ENCODE measurements at places on chromosomes 3 and 15.
A peak's percentile ranks its signal among the peaks of the same experiment; 100 is the strongest.

GRCh38 chr15:46366360-46367007 is 731.7 kb downstream of the SQOR start:
- no peak overlapping the region for H3K4me3 ChIP-seq
- no peaks in the 10 kb centered on the region for H3K4me1 ChIP-seq
- DNase-seq = no peak
- no peaks in the 10 kb centered on the region for H3K36me3 ChIP-seq
- H3K27ac ChIP-seq = no peak overlapping the region
- no peaks in the 10 kb centered on the region for H3K27me3 ChIP-seq

DNA sequence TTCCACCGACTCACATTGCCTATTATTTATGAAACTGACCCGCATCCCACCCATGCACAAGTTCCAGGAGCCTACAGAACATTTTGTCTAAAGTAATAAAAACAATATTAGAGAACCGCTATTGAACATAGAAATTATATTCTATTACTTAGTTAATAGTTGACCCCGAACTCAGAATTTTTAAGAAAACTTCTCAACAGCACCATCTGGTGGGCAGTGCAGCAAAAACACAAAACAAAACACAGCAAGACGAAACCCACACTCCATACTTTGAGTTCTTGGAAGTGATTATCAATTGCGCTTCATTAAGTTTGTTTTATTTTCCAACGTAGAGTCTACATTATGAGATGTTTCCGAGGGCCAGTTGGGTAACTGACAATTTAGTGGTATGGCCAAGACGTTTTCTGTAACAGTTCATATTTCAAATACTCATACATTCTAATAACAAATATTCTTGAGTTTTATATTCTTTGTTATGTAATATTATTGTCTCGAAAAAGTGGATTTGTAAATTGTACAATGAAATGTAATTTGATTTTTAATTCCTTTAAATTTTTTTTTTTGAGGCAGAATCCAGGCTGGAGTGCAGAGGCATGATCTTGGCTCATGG is 24.0 kb upstream of the C3orf70 start:
- H3K27ac ChIP-seq = no peak overlapping the region
- no peaks in the 10 kb centered on the region for H3K36me3 ChIP-seq
- DNase-seq = peak; percentile 31
- H3K4me3 ChIP-seq = no peak overlapping the region

DNA sequence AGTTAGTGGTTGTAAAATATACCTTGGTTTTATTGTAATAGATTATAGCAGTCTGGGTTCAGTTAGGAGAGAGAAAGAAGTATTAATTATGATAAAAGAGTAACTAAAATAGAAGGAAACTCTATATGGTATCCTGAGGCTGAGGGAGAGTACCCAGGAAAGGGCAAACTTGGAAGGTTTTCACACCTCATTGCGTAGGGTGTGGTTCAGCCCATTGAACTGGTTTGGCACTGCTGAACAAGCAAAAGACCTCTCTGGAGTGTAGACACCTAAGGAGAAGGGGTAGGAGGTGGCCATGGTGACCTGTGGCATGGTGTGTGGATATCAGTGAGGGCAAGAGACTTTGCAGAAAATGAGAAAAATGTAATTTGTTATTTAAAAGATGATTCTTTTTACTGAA is 63.5 kb downstream of the STT3B start:
- peaks cover 23% of the 10 kb centered on the region for H3K36me3 ChIP-seq
- H3K4me3 ChIP-seq = no peak overlapping the region
- H3K27me3 ChIP-seq = no peaks in the 10 kb centered on the region
- DNase-seq = no peak
- H3K4me1 ChIP-seq = peaks cover 3% of the 10 kb centered on the region
- H3K27ac ChIP-seq = no peak overlapping the region

DNA sequence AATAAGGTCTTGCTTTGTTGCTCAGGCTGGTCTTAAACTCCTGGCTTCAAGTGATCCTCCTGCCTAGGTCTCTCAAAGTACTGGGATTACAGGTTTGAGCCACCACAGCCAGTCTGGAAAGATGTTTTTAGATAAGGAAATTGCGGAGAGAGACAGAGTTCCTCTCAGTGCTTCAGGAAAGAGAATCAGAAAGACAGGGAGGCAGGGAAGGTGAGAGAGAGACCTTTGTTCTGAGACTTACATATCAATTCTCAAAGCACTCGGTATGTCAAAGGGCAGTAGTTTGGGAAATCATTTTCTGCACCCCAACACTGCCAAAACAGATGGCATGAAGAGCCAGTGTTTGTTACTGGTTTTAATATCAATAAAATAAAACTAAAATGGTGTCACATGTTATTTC is 13.1 kb upstream of the GCNT3 start:
- H3K27me3 ChIP-seq = no peaks in the 10 kb centered on the region
- H3K4me3 ChIP-seq = no peak overlapping the region
- no peak for DNase-seq
- no peak overlapping the region for H3K27ac ChIP-seq

GRCh38 chr15:63094495-63094931 is 27.1 kb upstream of the LACTB start:
- DNase-seq = no peak
- H3K36me3 ChIP-seq = no peaks in the 10 kb centered on the region

GRCh38 chr15:31405200-31405920 is 78.7 kb downstream of the KLF13 start:
- no peaks in the 10 kb centered on the region for H3K36me3 ChIP-seq
- H3K27me3 ChIP-seq = no peaks in the 10 kb centered on the region
- DNase-seq = peak; percentile 23
- H3K27ac ChIP-seq = peak overlapping the region; percentile 80
- no peak overlapping the region for H3K4me3 ChIP-seq
- H3K4me1 ChIP-seq = peaks cover 16% of the 10 kb centered on the region

DNA sequence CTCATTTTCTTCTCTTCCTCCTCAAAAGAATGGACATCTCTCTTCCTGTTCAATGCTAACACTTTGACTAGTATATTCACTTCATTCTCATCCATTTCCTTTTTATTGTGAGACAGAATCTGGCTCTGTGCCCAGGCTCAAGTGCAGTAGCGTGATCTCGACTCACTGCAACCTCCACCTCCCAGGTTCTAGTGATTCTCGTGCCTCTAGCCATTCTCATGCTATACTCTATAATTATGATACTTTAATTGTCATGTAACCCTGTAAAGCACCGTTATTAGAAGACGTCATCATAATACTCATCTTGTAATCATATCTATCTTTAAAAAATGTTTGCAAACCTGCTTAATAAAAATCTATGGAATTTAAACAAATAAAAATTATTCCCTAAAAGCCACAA is 107.0 kb downstream of the SHOX2 start:
- DNase-seq = no peak
- no peak overlapping the region for H3K27ac ChIP-seq
- H3K36me3 ChIP-seq = no peaks in the 10 kb centered on the region

DNA sequence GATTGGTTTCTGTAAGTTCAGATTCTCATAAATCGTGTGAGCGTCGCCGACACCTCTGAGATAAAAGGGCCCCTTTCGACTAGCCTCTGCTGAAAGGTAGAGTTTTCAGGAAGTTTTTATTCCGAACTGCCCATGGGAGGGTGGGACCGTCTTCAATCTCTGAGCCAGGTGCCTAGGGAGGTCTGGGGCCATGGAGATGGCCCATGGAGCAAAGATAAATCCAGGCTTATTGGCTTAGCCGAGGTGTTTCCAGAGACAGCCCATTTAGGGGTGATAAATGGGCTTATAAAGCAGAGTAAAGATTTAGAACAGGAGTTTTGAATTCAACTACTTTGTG is 442 bp downstream of the QTRT2 start:
- H3K27ac ChIP-seq = peak overlapping the region; percentile 82
- H3K4me1 ChIP-seq = peaks cover 3% of the 10 kb centered on the region

DNA sequence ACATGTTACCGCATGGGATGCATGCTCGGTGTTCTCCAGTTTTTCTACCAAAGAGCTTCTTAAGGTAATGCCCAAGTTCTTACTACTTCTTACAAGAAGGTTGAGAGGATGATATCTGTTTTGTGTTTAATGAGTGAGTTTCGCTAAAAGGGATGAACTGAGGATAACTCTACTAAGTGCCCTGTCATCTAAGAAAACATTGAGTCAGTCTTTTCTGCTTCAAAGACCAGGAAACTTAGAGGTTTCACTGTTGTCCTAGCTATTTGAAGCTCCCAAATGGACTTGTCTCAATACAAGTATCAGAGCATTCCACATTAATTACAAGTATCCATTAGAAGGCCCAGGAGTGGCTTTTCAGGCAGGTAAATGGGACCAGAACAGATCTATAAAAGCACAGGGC is 296.2 kb downstream of the KBTBD8 start:
- H3K27ac ChIP-seq = no peak overlapping the region
- H3K36me3 ChIP-seq = no peaks in the 10 kb centered on the region
- H3K4me1 ChIP-seq = no peaks in the 10 kb centered on the region

- no peaks in the 10 kb centered on the region for H3K4me1 ChIP-seq
- H3K27ac ChIP-seq = no peak overlapping the region
- no peaks in the 10 kb centered on the region for H3K36me3 ChIP-seq
- no peak overlapping the region for H3K4me3 ChIP-seq
Observed at GRCh38 chr15:82789491-82789890, 16.4 kb downstream of the FSD2 start.

DNA sequence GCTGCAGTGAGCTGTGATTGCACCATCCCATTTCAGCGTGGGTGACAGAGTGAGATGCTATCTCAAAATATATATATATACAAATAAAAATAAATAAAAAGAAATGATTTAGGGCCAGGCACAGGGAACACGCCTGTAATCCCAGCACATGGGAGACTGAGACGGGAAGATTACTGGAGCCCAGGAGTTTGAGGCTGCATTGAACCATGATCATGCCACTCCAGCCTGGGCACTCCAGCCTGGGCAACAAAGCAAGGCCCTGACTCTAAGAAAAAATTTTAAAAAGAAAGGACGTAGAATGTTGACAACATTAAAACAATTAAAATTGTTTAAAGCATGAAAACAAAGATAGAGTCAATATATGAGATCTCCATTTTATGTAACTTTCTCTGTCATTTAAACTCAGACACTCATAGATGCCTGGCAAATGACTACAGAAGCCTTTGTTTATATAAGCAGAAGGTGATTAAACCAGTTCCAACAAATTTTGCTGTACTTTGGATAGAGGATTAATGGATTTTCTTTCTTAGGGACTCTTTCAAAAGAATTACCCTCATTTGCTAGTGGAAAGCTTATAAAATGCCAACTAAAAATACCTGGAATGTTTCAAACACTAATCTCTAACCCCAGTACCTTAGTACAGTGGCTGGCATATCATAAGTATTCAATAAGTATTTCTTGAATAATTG is 10.7 kb upstream of the TRPM7 start:
- H3K36me3 ChIP-seq = no peaks in the 10 kb centered on the region
- H3K4me1 ChIP-seq = no peaks in the 10 kb centered on the region
- no peaks in the 10 kb centered on the region for H3K27me3 ChIP-seq
- H3K4me3 ChIP-seq = no peak overlapping the region
- DNase-seq = no peak

DNA sequence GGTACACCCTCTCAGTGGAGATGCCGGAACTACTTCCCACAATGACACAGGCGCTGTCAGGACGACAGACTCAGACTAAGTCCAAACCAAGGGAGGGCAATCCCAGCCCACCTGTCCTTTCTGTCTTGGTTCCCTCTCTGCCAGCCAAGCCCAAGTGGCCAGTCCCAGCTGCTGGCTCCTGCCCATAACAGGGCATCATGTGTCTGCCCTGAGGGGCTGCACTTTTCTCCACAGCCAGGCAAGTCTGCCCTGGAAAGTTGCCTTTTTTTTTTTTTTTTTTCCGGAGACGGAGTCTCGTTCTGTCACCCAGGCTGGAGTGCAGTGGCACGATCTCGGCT is 20.0 kb upstream of the BCL2A1 start:
- H3K4me3 ChIP-seq = no peak overlapping the region
- no peak for DNase-seq
- H3K27ac ChIP-seq = no peak overlapping the region
- H3K27me3 ChIP-seq = no peaks in the 10 kb centered on the region

GRCh38 chr3:87203809-87204208 is 23.3 kb upstream of the CHMP2B start:
- H3K4me3 ChIP-seq = no peak overlapping the region
- no peaks in the 10 kb centered on the region for H3K4me1 ChIP-seq
- no peaks in the 10 kb centered on the region for H3K27me3 ChIP-seq
- no peaks in the 10 kb centered on the region for H3K36me3 ChIP-seq
- H3K27ac ChIP-seq = no peak overlapping the region
- no peak for DNase-seq

DNA sequence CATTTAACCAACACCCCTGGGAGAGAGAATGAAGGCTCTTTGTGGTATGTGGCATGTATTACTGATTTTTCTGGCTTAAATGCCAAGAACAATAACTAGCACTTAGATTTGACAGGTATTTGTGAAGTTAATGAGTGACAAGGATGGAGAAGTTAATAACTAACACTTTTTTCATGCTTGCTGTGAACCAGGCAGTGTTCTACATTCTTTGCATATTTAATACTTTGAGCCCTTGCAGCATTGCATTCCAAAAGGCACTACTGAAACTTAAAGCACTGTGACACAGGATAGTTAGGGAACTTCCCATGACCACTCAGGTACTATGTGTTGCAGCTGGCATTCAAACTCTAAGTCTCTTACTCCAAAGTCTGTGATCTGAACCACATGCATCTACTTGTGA is 650.6 kb downstream of the ZPLD1 start:
- H3K36me3 ChIP-seq = no peaks in the 10 kb centered on the region
- no peak for DNase-seq
- no peaks in the 10 kb centered on the region for H3K4me1 ChIP-seq
- H3K27me3 ChIP-seq = no peaks in the 10 kb centered on the region
- no peak overlapping the region for H3K4me3 ChIP-seq

DNA sequence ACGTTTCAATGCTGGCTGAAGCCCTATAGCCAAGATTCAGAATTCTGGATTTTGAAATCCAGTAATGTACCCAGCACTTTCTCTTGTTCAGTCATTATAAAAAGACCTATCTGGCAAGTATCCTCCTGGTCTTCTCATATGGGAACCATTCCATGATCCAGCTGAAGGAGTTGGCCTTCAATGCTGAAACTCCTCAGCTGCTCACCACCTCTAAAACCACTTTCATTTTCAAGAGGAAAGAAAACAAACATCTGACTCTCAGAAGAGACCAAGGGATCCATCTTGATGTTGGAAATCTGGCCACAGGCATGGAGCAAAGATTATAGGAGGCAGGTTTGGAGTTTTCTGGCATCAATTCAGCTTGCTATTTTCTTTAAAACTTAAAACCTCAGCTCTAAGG is 235.4 kb downstream of the FMN1 start:
- H3K4me3 ChIP-seq = no peak overlapping the region
- DNase-seq = no peak
- no peaks in the 10 kb centered on the region for H3K4me1 ChIP-seq
- no peaks in the 10 kb centered on the region for H3K27me3 ChIP-seq
- no peak overlapping the region for H3K27ac ChIP-seq
- H3K36me3 ChIP-seq = no peaks in the 10 kb centered on the region

DNA sequence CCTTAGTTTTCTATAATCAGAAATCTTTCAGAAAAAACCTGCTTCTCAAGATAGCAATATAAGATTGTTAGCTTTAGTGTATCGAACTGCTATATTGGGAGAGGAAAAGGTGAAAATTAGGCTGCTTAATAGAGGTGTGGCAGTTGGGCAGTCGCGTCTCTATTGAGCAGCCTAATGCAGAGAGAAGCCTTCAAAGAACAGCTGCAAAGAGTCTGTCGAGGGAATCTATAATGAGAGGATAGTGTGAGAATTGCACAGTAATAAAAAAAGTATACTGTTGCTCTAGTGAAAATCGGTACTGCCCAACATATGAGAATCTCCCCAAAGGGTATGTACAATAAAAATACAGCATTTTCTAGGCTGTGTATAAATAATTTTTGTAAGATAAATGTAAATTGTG is 184.4 kb downstream of the TCF12 start:
- H3K4me1 ChIP-seq = no peaks in the 10 kb centered on the region
- no peaks in the 10 kb centered on the region for H3K27me3 ChIP-seq
- no peak for DNase-seq
- H3K27ac ChIP-seq = no peak overlapping the region

GRCh38 chr15:76684002-76684401 is 221.1 kb downstream of the SCAPER start:
- H3K27me3 ChIP-seq = no peaks in the 10 kb centered on the region
- H3K36me3 ChIP-seq = no peaks in the 10 kb centered on the region
- H3K4me3 ChIP-seq = no peak overlapping the region
- no peak overlapping the region for H3K27ac ChIP-seq
